ENCODE measurements at places on chromosomes 1 and 21.

DNA sequence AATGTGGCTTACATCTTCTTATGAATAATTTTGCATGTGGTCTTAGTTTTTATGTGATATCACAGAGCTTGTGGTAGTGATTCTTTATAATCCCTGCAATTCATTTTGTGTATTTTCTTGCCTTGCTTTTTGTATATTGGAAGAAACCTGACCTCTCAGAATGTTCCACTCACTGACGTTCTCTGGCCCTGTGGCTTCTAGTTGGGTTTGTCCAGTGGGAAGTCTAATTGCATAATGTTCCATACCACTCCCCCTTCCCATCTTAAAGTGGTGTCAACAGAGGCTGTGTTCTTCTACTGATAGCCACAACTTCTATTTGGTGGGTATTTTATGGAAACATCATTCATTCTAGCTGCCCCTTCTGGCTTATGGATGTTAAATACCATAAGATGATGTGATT is 225.3 kb downstream of the BACH1 start:
- no peak for DNase-seq

GRCh38 chr1:160411271-160412027 is 11.1 kb downstream of the VANGL2 start:
- no peak for DNase-seq

- no peak for DNase-seq
Observed at GRCh38 chr1:162080472-162081015, 11.1 kb downstream of the NOS1AP start.

GRCh38 chr1:116345843-116346242 is 27.2 kb upstream of the ATP1A1 start:
- no peak for DNase-seq

Measured in Caco-2 (cell line).